ENCODE measurements at places on chromosomes 2 and 18.

GRCh38 chr2:65589667-65590066, 157.3 kb upstream of the SPRED2 start:
- DNase-seq, result no peak

- DNase-seq, result no peak
Observed at GRCh38 chr18:12014521-12015415, 33.5 kb downstream of the IMPA2 start.

DNA sequence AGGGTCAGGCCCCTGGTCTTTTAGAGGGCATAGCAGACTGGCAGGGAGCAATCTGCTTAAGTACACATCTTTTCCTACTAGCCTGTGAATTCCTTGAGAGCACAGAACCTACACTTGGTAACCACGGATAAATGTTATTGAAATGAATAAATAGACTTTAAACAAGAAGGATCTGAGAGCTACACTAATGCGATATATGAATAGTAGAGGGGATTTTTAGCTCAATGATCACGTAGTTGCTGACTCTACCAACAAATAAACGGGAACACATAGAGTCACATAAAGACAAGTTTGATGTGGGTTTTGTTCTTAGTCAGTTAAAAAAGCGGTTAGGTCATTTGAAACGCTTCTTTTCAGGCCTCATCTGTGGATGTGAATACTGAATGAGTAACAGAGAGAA, 290.3 kb upstream of the CCDC68 start:
- DNase-seq, result no peak

- DNase-seq, result no peak
Observed at GRCh38 chr18:23274638-23275482, 139.6 kb downstream of the CABLES1 start.

GRCh38 chr2:191217580-191217979, 27.6 kb upstream of the MYO1B start:
- DNase-seq, result no peak

DNA sequence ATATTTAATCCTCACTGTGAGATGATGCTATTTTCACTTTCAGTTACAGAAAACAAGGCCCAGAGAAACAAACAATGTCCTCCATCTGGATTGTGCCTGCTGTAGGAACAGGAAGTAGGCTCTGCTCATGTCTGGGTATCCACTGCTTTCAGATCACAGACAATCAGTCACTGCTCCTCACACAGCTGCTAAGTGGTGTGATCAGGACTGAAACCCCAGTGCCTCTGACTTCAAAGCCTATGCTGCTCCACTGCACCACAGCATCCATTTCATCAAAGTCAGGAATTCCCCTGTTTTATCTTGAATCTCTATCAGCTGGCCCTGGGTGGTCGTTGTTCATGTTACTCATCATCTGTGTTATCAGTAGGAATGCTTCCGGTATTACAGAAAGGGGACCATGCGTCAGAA, 303.8 kb upstream of the TRIB2 start:
- no peak for DNase-seq

Data from AG04449 (cell line).